ENCODE measurements at places on chromosomes 12 and 14. TPM values are rescaled to one million over a fixed set of nuclear protein-coding genes. Genes with fewer than 3 reads are reported as not detected.

Gene PTHLH
- polyA plus RNA-seq, result 3.8 TPM

Gene LRRC43
- polyA plus RNA-seq, result 0.21 TPM

Gene MYF5
- not detected for polyA plus RNA-seq

Gene ANKRD33
- not detected for polyA plus RNA-seq

Gene GLT8D2
- 1.4 TPM for polyA plus RNA-seq

Gene CNTN1
- 1.2 TPM for polyA plus RNA-seq
